ENCODE measurements at places on chromosomes 13 and 19. TPM values are rescaled to one million over a fixed set of nuclear protein-coding genes. Genes with fewer than 3 reads are reported as not detected.

Gene KLK14
- total RNA-seq, result not detected

Gene ATXN8OS
- total RNA-seq, result 0.67 TPM

GRCh38 chr13:41231786-41232185 is 31.6 kb downstream of the MTRF1 start:
- no peak for ATAC-seq

GRCh38 chr19:23070353-23071146 is 46.3 kb upstream of the ZNF730 start:
- no peak for ATAC-seq
